Fibroblast of upper back skin (primary cell): ENCODE measurements at places on chromosomes 13 and 19.

DNA sequence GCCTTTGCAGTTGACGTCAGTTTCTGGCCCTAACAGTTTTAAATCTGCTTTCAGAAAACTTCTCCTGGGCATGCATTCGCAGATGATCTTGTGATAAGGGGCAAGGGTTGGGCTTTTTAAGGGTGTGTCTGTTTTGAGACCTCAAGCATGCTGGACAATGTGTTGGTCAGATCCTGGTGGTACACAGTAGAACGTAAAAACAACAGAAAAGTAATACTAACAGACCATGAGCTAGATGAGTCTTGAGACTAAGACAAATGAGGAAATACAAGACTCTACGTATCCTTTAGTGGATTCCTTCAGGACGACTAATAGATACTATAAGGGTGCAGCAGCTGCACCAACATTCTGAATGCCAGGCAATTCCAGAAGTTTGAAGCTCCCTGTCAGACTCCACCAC is 237.6 kb downstream of the DNAJC15 start:
- DNase-seq, result peak; percentile 81

DNA sequence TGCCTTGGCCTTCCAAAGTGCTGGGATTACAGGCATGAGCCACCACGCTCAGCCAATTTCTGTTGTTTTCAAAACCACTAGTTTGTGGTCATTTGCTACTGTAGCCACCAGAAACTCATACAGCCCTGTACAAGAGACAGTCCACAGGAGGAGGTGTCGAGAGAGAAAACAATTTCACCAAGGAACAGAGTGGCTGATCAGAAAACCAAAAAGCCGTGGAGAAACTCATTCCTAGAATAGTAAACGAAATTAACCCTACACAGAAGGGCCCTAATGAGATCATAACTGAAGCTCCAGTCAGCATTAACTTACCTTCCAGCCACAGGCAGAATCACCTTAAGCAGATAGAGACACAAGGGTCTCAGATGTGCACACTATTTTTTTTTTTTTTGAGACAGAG is 3.8 kb upstream of the CCDC124 start:
- no peak for DNase-seq

DNA sequence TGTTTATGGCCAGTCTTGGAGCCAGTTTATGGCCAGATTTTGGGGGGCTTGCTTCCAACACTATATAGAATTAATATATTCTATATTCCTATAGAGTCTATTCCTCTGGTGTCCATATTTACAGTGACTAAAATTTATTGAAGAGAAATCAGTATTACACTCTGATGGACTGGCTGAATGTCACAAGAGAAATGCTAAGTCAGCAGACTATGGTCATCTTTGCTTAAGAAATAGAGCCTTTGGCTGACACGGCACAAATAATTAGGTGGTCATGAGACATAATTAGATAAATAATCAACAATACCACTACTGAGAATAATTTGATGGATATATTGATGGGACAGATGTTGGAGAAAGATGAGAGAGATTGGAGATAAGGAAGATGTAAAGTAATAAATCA is 272.9 kb downstream of the SLITRK5 start:
- no peak for DNase-seq

GRCh38 chr13:40123962-40124632 is 468.6 kb downstream of the COG6 start:
- no peak for DNase-seq

- peak; percentile 36 for DNase-seq
Measured at GRCh38 chr13:43805681-43806128, 18.9 kb upstream of the ENOX1 start.

GRCh38 chr19:7288977-7289376 is 5.2 kb downstream of the INSR start:
- DNase-seq, result no peak

- DNase-seq, result no peak
Measured at GRCh38 chr13:74569251-74569650, 435.0 kb upstream of the KLF12 start.

DNA sequence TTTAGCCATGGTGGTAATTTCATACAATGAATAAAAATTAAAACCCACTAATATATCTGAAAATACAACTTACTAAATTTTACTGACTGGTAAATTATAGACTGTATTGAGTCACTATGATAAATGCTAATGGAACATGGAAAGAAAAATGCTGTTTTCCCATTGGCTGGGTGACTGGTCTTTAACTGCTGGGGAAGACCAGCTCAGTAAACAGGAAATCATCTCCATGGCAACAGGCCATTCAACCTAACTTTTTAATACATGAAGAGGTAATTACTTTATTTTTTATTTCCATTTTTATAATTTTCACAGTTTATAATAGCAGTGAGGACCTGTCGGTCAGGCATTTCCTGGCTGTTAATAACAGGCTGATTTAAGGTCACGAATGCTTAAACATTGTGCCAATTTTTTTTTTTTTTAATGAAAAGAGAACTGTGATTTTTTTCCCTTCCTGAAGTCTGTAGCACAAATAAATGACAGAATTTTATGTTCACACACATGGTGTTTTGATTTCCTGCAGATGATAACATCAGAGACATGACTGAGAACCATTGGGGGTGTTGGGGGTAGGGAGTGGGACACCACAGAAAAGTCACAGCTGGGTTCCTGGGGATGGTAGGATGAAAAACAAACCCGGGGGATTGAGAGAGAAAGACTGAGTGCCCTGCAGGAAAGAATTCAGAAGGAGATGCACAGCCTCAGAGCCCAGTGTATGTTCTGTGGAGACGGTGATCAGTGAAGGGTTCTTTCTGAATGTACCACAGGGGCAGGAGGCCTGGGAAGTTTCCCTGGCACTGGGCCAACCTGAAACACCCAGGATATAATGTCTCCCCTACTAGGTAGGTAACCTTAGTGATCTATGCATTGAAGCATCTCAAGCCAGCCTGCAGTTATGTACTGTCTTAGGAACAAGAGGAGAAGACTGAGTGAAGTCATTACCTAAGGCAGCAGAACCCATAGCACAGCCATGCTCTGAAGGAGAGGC is 297.1 kb downstream of the COG6 start:
- peak; percentile 50 for DNase-seq
